HT1080 (cell line): ENCODE measurements at places on chromosomes 5 and 9. TPM values are rescaled to one million over a fixed set of nuclear protein-coding genes. Genes with fewer than 3 reads are reported as not detected.

NUTM2F gene
- not detected in 2 replicates for total RNA-seq

PDE6A gene
- not detected in 2 replicates for total RNA-seq

CD14 gene
- total RNA-seq = not detected in 2 replicates

SUSD3 gene
- not detected in 2 replicates for total RNA-seq

SPINK6 gene
- 1.2 TPM in 1 of 2 replicates, not detected in the other for total RNA-seq

DBH gene
- not detected in 2 replicates for total RNA-seq
